RWPE2 (cell line): ENCODE measurements at places on chromosomes 3 and 15.

- no peak overlapping the region for H3K27ac ChIP-seq
- no peaks in the 10 kb centered on the region for H3K4me1 ChIP-seq
- H3K27me3 ChIP-seq: no peaks in the 10 kb centered on the region
- DNase-seq: no peak
- H3K36me3 ChIP-seq: no peaks in the 10 kb centered on the region
Measured at GRCh38 chr15:31135523-31135922, 34.0 kb upstream of the TRPM1 start.

DNA sequence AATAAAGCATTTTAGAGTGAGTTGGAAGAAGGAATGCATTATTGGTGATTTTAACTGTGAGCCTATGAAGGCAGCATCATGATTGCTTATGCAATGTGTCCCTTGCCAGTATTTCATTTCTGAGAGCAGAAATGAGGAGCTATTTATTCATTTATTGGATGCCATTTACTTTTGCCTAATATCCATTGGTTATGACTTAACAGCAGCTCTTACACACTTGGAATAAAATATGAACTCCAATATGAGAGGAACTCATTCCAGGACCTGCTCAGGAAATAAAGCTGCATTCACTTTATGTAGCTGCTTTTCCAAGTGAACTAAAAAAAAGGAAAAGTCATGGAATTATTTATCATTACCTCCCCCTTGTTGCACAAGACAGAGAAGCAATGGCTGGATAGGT is 280.1 kb downstream of the LRTM1 start:
- no peak overlapping the region for H3K27ac ChIP-seq
- H3K27me3 ChIP-seq: no peaks in the 10 kb centered on the region
- H3K4me3 ChIP-seq: no peak overlapping the region
- H3K36me3 ChIP-seq: no peaks in the 10 kb centered on the region
- H3K4me1 ChIP-seq: no peaks in the 10 kb centered on the region

DNA sequence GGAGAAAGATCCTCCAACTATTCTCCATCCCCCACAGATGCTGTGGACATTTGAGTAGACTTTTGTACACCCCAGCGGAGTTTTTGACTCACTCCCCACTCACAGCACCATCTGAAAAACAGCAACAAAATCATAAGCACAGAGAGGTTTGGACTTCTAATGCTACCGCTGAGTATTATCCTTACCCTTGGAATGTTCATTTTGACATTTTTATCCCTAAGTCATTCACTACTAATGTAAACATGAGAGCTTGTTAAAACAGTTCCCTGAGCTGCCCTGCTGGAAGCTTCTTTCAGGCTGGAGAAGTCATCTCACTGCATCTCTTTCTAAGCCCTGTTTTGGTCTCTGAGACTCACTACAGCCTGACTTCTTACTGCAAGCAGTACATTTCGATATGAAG is 1045.9 kb downstream of the MCTP2 start:
- no peaks in the 10 kb centered on the region for H3K27me3 ChIP-seq
- DNase-seq: no peak
- no peaks in the 10 kb centered on the region for H3K36me3 ChIP-seq
- no peak overlapping the region for H3K27ac ChIP-seq
- H3K4me1 ChIP-seq: no peaks in the 10 kb centered on the region

DNA sequence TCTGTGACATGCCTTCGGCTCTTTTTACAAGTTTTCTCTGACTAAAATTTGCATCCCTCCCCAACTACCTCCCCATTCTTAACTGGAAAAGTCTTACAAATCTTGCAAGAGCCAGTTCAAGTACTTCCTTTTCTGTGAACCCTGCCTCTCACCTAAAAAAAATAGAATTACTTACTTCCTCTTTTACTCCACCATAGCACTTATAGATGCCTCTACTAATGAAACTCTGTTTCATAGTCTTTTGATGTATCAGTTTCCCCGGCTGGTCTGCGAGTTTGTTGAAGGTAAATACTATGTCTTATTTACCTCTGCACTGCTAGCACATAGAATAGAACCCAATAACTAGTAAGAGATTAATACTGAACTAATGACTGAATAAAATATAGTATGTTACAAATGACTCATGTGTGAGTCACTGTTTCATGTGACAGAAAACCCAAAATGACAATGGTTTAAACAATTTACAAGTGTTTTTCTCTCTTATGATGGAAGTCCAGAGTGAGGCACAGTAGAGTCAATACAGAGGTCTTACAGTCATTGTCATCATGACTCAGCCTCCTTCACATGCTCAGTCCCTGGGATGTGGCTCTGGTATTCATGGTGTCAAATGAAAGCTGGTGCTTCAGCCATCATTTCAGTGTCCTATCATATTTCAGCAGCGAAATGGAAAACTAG is 393.5 kb downstream of the RSL24D1 start:
- no peaks in the 10 kb centered on the region for H3K27me3 ChIP-seq
- H3K4me1 ChIP-seq: no peaks in the 10 kb centered on the region
- no peak for DNase-seq
- H3K36me3 ChIP-seq: no peaks in the 10 kb centered on the region
- H3K27ac ChIP-seq: no peak overlapping the region

GRCh38 chr3:143585720-143586456 is 262.4 kb downstream of the SLC9A9 start:
- no peaks in the 10 kb centered on the region for H3K4me1 ChIP-seq
- H3K4me3 ChIP-seq: no peak overlapping the region
- H3K27me3 ChIP-seq: no peaks in the 10 kb centered on the region
- no peaks in the 10 kb centered on the region for H3K36me3 ChIP-seq

- no peak overlapping the region for H3K4me3 ChIP-seq
- no peaks in the 10 kb centered on the region for H3K4me1 ChIP-seq
- no peak for DNase-seq
- H3K36me3 ChIP-seq: no peaks in the 10 kb centered on the region
- no peak overlapping the region for H3K27ac ChIP-seq
Measured at GRCh38 chr3:129577925-129578786, 28.3 kb downstream of the PLXND1 start.

DNA sequence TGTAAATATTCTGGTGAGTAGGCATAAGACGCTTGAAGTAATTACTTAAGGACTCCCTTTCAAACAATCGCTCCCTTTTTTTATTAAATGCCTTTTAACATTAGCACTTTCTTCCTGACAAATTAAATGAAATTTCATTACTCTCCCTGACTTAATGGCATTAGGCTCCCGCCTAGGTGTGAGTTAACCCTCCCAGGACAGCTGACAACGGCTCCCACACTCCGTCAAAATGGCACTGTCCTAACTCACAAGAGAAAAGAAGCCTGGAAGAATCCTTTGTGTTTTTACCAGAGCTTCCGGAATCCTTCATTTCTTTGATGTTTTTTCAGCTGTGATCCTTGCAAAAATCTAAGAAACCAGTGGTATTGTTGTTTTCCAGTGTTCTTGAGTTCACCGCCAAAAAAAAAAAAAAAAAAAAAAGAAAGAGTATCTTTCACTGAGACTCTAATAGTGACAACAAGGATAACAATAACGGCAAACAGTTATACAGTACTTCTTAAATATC is 861.0 kb upstream of the NR2F2 start:
- no peak overlapping the region for H3K4me3 ChIP-seq
- H3K4me1 ChIP-seq: no peaks in the 10 kb centered on the region
- no peaks in the 10 kb centered on the region for H3K36me3 ChIP-seq
- peaks cover 4% of the 10 kb centered on the region for H3K27me3 ChIP-seq
- H3K27ac ChIP-seq: no peak overlapping the region

- H3K27me3 ChIP-seq: no peaks in the 10 kb centered on the region
- DNase-seq: no peak
- H3K4me1 ChIP-seq: no peaks in the 10 kb centered on the region
- peaks cover 69% of the 10 kb centered on the region for H3K36me3 ChIP-seq
- H3K4me3 ChIP-seq: no peak overlapping the region
Measured at GRCh38 chr3:125003369-125003853, 52.4 kb downstream of the HEG1 start.

DNA sequence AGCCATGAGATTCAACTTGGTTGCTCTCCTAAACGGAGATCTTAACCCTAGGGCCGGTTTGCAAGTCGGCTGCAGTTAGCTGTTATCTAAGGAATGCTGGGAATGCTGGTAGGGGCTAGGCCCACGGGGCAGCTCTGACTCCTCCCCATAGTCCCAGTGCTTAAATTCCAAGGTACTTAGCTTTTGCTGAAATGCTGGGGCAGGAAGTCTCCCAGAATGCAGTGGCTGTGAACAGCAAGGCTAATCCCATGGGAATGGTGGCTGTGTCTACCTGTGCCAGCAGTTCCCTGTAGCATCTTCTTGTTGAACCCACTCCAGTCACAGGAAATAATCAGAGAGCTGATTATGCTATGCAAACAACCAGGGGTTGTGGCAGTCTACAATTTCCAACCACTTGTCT is 102.5 kb upstream of the TJP1 start:
- peak overlapping the region; percentile 97 for H3K27ac ChIP-seq
- H3K4me3 ChIP-seq: no peak overlapping the region
- H3K27me3 ChIP-seq: no peaks in the 10 kb centered on the region
- no peaks in the 10 kb centered on the region for H3K36me3 ChIP-seq
- DNase-seq: peak; percentile 86

DNA sequence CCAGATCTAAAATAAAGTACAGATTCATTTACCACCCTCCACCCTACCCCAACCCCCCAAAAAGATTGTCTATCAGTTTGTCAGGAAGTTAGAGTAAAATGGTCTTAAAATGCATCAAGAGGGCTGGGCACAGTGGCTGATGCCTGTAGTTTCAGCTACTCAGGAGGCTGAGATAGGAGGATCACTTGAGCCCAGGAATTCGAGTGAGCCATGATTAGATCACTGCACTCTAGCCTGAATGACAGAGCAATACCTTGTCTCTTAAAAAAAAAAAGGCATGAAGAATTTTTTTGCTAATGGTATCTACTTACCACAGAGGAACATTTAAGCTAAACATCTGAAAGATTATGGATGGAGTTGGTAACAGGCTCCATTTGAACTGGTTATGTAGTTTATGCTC is 71.0 kb downstream of the RBM6 start:
- no peak overlapping the region for H3K4me3 ChIP-seq
- no peak overlapping the region for H3K27ac ChIP-seq
- no peaks in the 10 kb centered on the region for H3K27me3 ChIP-seq
- no peak for DNase-seq
- H3K4me1 ChIP-seq: no peaks in the 10 kb centered on the region

DNA sequence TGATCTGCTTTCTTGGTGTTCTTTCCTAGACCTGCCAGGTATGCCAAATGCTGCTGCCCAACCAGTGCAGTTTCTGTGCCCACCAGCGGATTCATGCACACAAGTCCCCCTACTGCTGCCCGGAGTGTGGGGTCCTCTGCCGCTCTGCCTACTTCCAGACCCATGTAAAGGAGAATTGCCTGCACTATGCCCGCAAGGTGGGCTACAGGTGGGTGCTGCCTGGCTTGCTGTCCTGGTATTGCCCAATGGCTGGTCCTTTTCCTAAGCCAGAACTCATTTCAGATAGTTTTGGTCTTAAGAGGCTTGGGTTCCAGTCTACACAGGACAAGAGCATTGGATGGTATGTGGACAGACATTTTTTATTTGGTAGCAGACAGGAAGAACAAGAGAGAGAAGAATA is 26.5 kb upstream of the ALPK3 start:
- H3K4me3 ChIP-seq: no peak overlapping the region
- no peaks in the 10 kb centered on the region for H3K4me1 ChIP-seq
- no peaks in the 10 kb centered on the region for H3K27me3 ChIP-seq
- no peak overlapping the region for H3K27ac ChIP-seq
- peaks cover 64% of the 10 kb centered on the region for H3K36me3 ChIP-seq

GRCh38 chr3:172517859-172518466 is 5.3 kb downstream of the TNFSF10 start:
- H3K4me3 ChIP-seq: no peak overlapping the region
- no peak for DNase-seq
- H3K27me3 ChIP-seq: no peaks in the 10 kb centered on the region
- no peaks in the 10 kb centered on the region for H3K36me3 ChIP-seq
- H3K4me1 ChIP-seq: peaks cover 35% of the 10 kb centered on the region

DNA sequence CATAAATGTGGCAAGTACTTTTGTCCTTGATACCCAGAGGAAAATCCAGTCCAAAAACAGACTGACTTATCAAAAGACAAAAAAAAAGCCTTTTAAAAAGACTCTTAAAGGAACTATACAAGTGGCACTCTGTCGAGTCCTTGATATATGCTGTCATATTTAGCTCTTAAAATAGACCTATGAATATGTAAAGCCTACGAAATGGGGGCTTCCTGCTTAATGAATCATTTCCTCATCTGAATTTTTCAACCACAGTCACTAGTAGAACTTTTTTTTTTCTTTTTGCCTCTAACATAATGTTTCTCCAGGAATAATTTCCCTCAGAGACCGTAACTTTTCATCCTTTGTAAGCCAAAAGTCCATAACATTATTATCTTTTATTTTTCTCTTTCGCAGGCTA is 95.8 kb downstream of the P3H2 start:
- H3K4me1 ChIP-seq: peaks cover 22% of the 10 kb centered on the region
- no peaks in the 10 kb centered on the region for H3K36me3 ChIP-seq
- H3K4me3 ChIP-seq: no peak overlapping the region

GRCh38 chr3:134659391-134660045 is 8.7 kb upstream of the KY start:
- H3K27me3 ChIP-seq: no peaks in the 10 kb centered on the region
- DNase-seq: no peak
- H3K4me1 ChIP-seq: no peaks in the 10 kb centered on the region
- no peaks in the 10 kb centered on the region for H3K36me3 ChIP-seq
- no peak overlapping the region for H3K4me3 ChIP-seq
- no peak overlapping the region for H3K27ac ChIP-seq

GRCh38 chr15:51223771-51224229 is 114.6 kb downstream of the CYP19A1 start:
- no peaks in the 10 kb centered on the region for H3K27me3 ChIP-seq
- no peak overlapping the region for H3K4me3 ChIP-seq
- no peak for DNase-seq
- H3K27ac ChIP-seq: no peak overlapping the region
- H3K4me1 ChIP-seq: peaks cover 21% of the 10 kb centered on the region

GRCh38 chr3:25910997-25911396 is 121.1 kb downstream of the OXSM start:
- no peaks in the 10 kb centered on the region for H3K4me1 ChIP-seq
- H3K36me3 ChIP-seq: no peaks in the 10 kb centered on the region
- no peak overlapping the region for H3K4me3 ChIP-seq
- no peaks in the 10 kb centered on the region for H3K27me3 ChIP-seq
